ENCODE measurements at places on chromosomes 5 and 9. TPM values are rescaled to one million over a fixed set of nuclear protein-coding genes. Genes with fewer than 3 reads are reported as not detected.

Gene ACSL6
- total RNA-seq: 0.23 TPM

- no peak for DNase-seq
- H3K4me1 ChIP-seq: no peaks in the 10 kb centered on the region
- no peaks in the 10 kb centered on the region for H3K27me3 ChIP-seq
Measured at GRCh38 chr5:73968246-73968645, 342.2 kb downstream of the ARHGEF28 start.

- H3K27me3 ChIP-seq: no peaks in the 10 kb centered on the region
- DNase-seq: no peak
- H3K4me1 ChIP-seq: no peaks in the 10 kb centered on the region
- no peak overlapping the region for H3K27ac ChIP-seq
Measured at GRCh38 chr9:75903785-75904360, 13.4 kb downstream of the PCSK5 start.

Gene PCDHA13
- total RNA-seq: not detected

Gene SPATA31C1
- total RNA-seq: not detected

DNA sequence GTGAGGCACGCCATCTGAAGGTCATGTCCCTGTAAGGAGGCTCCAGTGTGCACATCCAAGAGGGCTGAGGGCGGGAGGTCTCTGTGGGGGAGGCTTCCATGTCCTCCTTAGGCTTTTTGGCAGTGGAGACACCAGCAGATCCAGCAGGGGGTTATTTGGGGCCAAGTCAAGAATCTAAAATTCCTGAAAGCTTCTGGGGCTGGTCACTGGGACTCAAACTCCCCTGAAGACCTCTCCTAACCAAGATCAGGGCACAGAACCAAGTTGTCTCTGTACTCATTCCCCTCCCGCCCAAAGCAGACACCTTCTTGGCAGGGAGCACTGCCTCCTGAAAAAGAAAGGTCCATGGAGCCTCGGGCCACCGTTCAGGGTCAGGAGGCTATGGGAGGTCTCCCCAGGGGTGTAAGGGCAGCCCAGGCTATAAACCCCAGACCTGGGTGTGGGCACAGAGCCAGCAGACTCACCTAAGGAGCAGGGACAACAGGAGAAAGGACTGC is 127.4 kb upstream of the ADRA1B start:
- no peaks in the 10 kb centered on the region for H3K36me3 ChIP-seq
- no peak for DNase-seq
- H3K27ac ChIP-seq: no peak overlapping the region
- H3K4me3 ChIP-seq: no peak overlapping the region
- peaks cover 16% of the 10 kb centered on the region for H3K4me1 ChIP-seq

Gene TMEFF1
- 0.49 TPM for total RNA-seq

Gene SUSD3
- 4.7 TPM for total RNA-seq

DNA sequence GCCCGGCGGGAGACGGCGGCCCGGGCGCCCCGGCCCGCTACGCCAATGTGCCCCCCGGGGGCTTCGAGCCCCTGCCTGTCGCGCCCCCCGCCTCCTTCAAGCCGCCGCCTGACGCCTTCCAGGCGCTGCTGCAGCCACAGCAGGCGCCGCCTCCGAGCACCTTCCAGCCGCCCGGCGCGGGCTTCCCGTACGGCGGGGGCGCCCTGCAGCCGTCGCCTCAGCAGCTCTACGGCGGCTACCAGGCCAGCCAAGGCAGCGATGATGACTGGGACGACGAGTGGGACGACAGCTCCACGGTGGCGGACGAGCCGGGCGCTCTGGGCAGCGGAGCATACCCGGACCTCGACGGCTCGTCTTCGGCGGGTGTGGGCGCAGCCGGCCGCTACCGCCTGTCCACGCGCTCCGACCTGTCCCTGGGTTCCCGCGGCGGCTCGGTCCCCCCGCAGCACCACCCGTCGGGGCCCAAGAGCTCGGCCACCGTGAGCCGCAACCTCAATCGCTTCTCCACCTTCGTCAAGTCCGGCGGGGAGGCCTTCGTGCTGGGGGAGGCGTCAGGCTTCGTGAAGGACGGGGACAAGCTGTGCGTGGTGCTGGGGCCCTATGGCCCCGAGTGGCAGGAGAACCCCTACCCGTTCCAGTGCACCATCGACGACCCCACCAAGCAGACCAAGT is 723 bp downstream of the SNX18 start:
- H3K36me3 ChIP-seq: no peaks in the 10 kb centered on the region
- peak overlapping the region; percentile 82 for H3K4me3 ChIP-seq
- peaks cover 59% of the 10 kb centered on the region for H3K4me1 ChIP-seq
- peak overlapping the region; percentile 88 for H3K27ac ChIP-seq
- peak; percentile 72 for DNase-seq

Gene EIF4E1B
- total RNA-seq: not detected

- peaks cover 22% of the 10 kb centered on the region for H3K4me1 ChIP-seq
- H3K27me3 ChIP-seq: no peaks in the 10 kb centered on the region
- H3K4me3 ChIP-seq: no peak overlapping the region
- peak overlapping the region; percentile 73 for H3K27ac ChIP-seq
- DNase-seq: peak; percentile 80
- H3K36me3 ChIP-seq: no peaks in the 10 kb centered on the region
Measured at GRCh38 chr5:158461240-158461854, 602.4 kb upstream of the CLINT1 start.

DNA sequence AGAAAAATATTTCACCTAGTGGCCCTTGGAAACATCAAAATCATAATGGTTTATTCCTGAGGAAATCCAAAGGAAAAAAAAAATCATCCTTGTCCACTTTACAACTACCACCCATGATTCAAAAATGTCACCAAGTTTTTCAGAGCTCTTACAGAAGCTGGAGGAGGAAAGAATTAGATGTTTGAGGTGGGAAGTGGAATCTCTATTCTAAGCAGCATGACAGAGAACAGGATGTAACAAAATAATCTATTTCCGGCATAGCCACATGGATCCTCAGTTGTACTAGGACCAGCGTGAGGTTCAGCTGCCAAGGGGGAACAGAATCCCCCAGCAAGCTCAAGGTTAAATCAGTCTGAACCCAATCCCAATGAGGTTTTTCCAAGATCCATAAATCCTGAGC is 40.2 kb downstream of the FBXW11 start:
- no peak overlapping the region for H3K27ac ChIP-seq
- peaks cover 21% of the 10 kb centered on the region for H3K4me1 ChIP-seq
- no peaks in the 10 kb centered on the region for H3K36me3 ChIP-seq

DNA sequence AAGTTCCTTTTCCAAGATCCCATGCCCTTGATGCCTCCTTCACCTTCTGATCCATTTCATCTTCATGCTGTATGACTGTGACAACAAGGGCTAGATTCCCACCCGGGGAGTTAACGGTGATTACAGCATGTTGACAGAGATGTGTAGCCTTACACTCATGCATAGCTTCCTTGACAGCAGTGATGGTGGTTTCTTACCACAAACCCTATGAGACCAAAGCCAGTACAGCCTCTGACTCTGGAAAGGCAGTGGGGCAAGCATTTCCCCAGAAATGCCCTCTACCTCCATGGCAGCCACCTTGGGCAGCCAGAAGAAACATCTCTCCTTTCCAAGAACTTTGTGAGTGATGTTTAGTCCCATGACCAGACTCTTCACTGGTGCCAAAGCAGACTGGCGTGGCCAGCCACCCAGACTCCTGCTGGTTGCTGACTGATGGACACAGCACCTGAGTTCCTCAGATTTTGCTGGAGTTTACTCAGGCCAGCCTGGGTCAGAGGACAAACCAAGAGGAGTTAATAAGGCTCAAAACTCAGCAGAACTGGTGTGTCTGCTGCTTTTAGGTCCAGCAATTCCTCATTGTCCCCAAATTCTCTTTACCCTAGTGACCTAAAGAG is 199.7 kb upstream of the SLC27A6 start:
- H3K4me3 ChIP-seq: no peak overlapping the region
- H3K27ac ChIP-seq: no peak overlapping the region
- H3K4me1 ChIP-seq: no peaks in the 10 kb centered on the region
- DNase-seq: no peak
- H3K36me3 ChIP-seq: no peaks in the 10 kb centered on the region
- H3K27me3 ChIP-seq: no peaks in the 10 kb centered on the region

DNA sequence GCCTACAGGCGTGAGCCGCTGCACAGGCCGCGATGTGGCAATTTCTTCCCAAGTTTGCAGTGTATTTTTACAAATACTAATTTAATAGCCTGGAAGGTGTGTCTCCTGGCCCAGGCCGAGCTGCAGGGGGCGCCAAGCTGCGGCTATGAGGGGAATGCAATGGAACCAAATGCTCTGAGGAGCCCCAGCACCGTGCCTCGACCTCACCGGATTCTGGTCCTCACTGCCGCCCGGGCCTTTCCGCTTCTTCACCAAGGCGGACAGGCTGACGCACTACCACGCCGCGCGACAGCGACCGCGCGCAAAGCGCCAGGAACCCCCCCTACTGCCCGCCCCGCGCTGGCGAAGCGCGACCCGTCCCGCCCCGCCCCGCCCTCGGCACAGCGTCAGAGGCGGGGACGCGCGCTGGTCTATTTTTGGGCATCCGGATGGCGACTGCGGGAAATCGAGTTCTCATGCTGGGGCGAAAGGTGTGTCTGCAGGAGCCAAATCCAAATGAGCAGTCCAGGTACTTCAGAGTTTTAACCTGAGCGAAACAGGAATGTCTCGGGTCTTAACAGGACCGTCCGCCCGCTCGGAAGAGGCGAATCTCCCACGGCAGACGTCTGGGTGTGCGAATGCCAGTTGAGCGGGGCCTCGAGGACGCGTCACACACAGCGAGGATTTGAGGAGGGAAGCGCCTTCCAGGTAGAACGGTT is 31.7 kb upstream of the PRXL2C start:
- peak overlapping the region; percentile 17 for H3K27ac ChIP-seq
- H3K27me3 ChIP-seq: no peaks in the 10 kb centered on the region
- DNase-seq: peak; percentile 91
- peak overlapping the region; percentile 50 for H3K4me3 ChIP-seq
- no peaks in the 10 kb centered on the region for H3K4me1 ChIP-seq

Gene RNF145
- 45.9 TPM for total RNA-seq

Gene C5orf58
- total RNA-seq: not detected

Gene SH3RF2
- total RNA-seq: 334 TPM

DNA sequence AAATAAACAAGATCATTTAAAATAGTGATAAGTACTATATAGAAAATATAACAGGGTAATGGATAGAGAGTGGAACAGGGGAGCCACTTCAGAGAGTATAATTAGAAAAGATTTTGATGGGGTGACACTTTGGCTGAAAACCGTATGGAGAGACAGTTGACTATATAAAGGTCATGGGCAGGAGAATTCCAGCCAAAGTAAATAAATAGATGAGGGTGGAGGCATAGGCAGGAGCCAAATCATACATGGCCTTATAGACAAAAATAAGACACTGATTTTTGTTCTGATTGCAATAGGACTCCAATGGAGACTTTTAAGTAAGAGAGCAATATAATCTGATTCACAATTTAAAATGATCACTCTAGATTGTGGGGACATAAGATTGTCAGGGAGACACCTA is 37.5 kb upstream of the NUDT12 start:
- H3K4me3 ChIP-seq: no peak overlapping the region
- no peak overlapping the region for H3K27ac ChIP-seq
- no peaks in the 10 kb centered on the region for H3K27me3 ChIP-seq
- DNase-seq: no peak

DNA sequence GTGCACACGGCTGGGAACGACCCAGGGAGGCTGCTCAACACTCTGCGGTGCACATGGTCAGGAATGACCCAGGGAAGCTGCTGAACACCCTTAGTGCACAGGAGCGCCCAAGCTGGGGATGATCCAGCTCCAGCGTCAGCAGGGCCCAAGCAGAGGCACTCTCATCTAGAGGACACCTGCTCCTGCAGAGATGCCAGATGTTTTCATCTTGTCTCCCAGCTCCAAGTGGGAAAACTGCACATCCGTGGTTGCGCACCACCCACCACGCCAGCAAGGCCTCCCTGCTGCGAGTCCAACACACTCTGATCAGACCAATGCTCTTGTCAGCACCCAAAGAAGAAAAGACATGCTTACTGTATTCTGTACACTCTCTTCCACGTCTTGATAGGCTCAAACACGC is 34.1 kb downstream of the UBE2QL1 start:
- no peaks in the 10 kb centered on the region for H3K27me3 ChIP-seq
- no peak overlapping the region for H3K4me3 ChIP-seq
- no peaks in the 10 kb centered on the region for H3K4me1 ChIP-seq
- no peak for DNase-seq
- H3K36me3 ChIP-seq: no peaks in the 10 kb centered on the region

DNA sequence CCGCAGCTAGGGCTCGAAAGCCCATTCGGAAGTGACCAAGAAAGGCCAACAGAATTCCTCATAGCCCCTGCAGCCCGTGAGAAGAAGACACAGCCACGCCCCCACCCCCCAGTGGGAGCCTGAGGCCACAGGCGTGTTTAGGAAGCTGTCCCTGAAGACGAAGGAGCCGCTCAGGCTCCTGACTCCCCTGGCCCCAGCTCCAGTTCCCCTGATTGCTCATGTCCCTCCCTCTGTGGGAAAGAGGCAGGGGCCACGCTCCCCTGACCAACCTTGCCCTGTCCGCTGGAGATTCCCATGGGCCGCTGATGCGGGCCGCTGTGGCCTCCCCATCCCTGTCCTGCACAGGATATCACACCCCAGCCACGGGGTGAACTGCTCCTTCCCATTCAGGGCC is 13.6 kb downstream of the ROPN1L start:
- no peak overlapping the region for H3K4me3 ChIP-seq
- H3K27ac ChIP-seq: no peak overlapping the region
- no peaks in the 10 kb centered on the region for H3K36me3 ChIP-seq
- DNase-seq: no peak
- peaks cover 31% of the 10 kb centered on the region for H3K4me1 ChIP-seq
- H3K27me3 ChIP-seq: no peaks in the 10 kb centered on the region

- no peak overlapping the region for H3K27ac ChIP-seq
- DNase-seq: peak; percentile 45
- H3K36me3 ChIP-seq: peaks cover 63% of the 10 kb centered on the region
- H3K4me1 ChIP-seq: peaks cover 20% of the 10 kb centered on the region
Measured at GRCh38 chr9:93110311-93110855, 14.4 kb downstream of the CARD19 start.

GRCh38 chr5:150404941-150405816 is 7.5 kb downstream of the CD74 start:
- H3K27ac ChIP-seq: no peak overlapping the region
- no peaks in the 10 kb centered on the region for H3K27me3 ChIP-seq
- H3K4me1 ChIP-seq: peaks cover 6% of the 10 kb centered on the region

Gene PTGES
- total RNA-seq: 25.9 TPM

DNA sequence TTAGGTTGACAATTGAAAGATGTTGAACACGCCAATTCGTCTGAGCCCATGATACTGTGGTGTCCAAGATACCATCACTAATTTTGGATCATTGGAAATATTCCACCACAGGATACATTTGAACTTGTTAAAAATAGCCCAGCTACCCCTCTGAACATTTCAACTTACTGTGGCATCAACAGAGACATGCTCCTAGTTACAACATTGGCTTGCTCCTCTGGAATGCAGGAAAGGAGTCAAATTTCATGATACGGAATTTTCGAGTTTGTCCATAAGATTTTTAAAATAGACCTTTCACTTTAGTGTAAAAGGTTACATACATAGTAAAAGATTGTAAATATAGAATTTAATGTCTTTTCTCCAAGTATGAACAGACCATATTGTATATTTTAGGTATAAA is 12.8 kb downstream of the SEMA5A start:
- DNase-seq: no peak
- no peaks in the 10 kb centered on the region for H3K36me3 ChIP-seq
- no peak overlapping the region for H3K27ac ChIP-seq
- H3K4me1 ChIP-seq: peaks cover 16% of the 10 kb centered on the region
- H3K27me3 ChIP-seq: no peaks in the 10 kb centered on the region
